ENCODE measurements at places on chromosomes 7 and 10.

GRCh38 chr7:129279757-129280156 lies 54.9 kb downstream of the AHCYL2 start:
- no peak for DNase-seq

DNA sequence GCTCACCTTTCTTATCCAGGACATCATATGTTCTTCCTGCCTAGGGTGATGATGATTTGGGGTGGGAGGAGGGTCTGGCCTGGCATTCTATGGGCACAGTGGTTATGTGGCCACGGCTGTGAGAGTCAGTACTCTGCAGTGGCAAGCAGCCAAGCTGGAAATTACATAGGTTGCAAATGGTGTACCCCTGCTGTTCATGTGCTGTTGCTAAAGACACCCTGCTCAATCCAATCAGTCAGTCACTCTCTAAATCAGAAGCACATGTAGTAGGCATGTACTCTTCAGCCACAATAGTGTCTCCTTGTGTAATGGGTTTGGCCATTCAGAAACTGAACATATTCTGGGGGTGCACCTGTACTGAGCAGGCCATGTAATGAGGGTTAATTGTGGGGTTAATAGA lies 449.1 kb upstream of the ANKRD30A start:
- no peak for DNase-seq

GRCh38 chr7:91941450-91941849 lies 788 bp downstream of the AKAP9 start:
- DNase-seq, result peak; percentile 10

DNA sequence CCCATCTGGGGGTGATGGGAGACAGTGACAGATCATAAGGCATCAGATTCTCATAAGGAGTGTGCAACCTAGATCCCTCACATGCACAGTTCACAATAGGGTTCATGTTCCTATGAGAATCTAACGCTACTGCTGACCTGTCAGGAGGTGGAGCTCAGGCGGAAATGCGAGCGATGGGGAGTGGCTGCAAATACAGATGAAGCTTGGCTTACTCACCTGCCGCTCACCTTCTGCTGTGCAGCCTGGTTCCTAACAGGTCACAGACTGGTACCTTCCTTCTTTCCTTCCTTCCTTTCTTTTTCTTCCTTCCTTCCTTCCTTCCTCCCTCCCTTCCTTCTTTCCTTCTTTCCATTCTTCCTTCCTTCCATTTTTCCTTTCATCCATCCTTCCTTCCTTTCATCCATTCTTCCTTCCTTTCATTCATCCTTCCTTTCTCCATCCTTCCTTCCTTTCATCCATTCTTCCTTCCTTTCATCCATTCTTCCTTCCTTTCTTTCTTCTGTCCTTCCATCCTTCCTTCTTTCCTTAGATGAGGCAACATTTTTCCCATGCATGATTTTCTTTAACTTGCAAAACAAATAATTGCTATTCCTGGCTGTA lies 370.0 kb upstream of the AUTS2 start:
- DNase-seq, result no peak

DNA sequence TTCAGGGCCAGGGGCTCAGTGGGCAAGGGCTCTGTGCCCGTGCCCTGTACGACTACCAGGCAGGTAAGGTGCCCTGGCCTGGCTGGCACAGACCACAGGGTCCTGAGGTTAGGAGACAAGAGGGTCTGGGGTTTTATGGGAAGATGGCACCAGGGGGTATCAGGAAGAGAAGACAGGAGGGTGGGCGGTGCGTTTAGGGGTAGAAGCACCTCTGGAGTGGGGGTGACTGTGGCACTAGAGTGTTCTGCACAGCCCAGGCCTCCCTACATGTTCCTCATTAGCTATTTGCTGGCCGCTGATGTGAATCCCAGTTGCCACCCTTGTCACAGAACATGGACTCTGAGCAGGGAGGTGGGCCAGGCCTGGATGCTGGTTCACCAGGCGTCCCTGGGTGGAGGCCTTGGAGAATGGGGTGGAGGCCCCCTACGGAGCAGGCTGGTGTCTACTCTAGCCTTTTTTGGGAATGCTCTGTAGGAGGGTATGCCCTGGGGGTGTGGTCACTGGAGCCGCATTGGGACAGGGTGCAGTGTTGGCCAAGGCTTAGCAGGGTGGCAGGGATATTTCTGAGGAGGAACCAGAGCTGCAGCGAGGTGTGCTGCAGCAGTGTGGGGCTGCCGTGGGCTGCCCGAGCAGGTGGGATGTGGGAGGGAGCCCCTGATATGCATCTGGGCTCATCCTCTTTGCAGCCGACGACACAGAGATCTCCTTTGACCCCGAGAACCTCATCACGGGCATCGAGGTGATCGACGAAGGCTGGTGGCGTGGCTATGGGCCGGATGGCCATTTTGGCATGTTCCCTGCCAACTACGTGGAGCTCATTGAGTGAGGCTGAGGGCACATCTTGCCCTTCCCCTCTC lies 5.0 kb downstream of the PGAM2 start:
- no peak for DNase-seq

DNA sequence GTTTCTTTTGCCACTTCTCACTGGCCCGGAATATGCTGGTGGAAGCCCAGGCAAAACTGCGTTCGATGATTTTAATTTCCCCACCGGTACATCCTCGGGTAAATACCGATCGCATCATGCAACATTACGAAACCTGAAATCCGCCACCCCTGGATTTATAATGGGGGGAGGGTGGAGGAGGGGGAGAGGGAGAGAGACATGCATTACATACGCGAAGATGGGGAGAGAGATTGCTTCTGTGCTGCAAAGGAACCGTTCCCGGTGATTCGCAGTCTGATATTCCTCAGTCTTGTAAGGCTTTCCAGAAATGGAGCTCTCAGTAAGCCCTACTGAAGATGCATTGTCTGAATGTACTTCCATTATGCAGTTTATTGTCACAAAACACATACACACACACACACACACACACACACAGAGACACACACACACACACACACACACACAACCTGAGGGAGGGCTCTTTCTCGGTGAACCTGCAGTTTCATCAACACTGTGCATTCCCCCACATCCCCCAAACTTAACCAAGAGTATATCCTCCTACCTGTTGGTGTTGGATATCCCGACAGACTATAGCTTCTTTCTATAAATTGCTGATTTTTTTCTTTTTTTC lies 741 bp downstream of the GPR85 start:
- no peak for DNase-seq

DNA sequence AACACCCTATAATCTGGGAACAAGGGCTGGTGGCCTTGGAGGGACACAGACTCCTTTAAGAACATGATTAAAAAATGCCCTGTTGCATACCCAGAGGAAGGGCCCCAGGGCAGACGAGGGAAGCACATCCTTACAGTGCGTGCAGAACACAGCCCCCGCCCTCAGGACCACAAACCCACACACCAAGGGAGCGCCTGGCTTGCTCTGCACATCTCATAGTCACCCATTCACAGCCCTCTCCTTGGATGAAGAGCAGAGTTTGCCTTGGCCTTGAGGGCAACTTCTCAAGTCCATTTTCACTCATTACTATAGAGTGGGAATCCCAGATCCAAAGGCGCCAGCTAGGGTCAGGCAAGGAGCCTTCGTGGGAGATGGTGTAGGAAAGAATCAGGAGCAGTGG lies 6.3 kb upstream of the VSIR start:
- DNase-seq, result no peak

GRCh38 chr10:1774796-1775195 lies 37.5 kb upstream of the ADARB2 start:
- DNase-seq, result no peak

DNA sequence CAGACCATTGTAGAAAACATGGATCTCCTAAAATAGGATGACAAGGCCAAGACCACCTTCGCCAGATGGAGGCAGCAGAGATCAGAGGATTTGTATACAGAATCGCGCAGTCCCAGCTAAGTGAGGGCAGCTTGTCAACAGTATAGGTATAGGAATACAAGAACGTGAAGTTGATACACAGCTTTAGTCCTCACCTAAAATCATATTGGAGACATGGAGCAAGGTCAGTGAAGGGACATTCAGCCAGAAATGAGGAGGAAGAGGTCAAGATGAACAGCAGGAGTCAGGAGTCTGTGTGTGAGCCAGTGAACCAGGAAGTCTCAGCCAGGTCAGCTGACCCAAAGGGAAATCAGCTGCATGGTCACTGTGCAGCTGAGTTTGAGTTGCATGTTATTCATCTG lies 263.4 kb upstream of the PRKCQ start:
- no peak for DNase-seq

DNA sequence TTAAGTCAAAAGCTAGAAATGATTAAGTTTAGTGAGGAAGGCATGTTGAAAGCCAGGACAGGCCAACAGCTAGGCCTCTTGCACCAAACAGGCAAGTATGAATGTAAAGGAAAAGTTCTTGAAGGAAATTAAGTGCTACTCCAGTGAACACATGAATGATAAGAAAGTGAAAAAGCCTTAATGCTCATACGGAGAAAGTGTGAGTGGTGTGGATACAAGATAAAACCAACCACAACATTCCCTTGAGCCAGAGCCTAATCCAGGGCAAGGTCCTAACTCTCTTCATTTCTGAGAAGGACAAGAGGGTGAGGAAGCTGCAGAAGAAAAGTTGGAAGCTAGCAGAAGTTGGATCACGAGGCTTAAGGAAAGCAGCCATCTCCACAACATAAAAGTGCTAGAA lies 53.0 kb downstream of the DNAJC1 start:
- no peak for DNase-seq

DNA sequence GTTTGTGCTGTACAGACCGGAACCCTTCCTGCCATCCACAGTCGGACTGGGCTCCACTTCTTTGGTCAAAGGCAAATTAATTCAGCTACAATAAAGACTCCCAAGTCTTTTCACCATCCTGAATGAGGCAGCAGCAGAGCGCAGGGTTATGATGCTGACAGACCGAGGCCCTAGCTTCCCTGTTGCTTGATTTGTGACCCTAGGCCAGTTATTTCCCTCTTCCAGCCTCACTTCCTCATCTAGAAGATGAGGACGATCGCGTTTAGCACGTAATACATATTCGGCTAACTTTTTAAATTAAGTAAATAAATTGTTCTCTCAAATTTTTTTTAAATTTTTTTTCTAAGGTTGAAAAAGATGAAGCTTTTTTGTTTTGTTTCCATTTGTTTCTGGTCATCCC lies 18.1 kb downstream of the ADRB1 start:
- no peak for DNase-seq

DNA sequence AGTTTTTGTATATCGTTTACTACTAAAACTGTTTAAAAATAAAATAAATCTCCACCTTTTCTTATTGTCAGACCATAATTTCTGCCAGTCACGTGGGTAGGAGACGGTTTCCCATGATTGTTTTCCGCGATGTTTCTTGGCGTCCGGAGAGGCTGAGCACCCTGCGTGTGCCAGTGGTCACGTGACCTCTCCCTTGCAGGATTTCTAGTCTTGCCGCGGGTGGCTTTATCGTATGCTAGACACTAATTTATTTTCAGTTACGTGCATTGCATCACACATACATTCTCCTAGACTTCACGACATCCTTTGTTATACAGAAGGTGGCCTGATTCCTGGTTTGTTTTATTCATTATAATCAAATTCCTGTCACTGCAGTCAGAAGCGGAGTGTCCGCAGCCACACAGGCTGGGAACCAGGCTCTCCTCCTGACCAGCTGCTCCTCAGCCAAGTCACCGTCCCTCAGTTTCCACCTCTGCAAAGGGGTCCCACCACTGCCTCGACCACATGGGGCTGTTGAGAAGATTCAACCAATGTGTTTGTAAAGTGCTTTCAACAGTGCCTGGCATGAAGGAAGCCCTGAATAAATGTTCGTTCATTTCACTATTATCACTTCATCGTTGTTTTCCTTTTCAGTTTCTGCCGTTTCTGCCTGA lies 203.2 kb upstream of the PPP2R2D start:
- DNase-seq, result no peak

- DNase-seq, result no peak
Measured at GRCh38 chr7:129831424-129832058, 121.2 kb downstream of the UBE2H start.

- no peak for DNase-seq
Measured at GRCh38 chr10:110773693-110774068, 98.0 kb upstream of the PDCD4 start.

DNA sequence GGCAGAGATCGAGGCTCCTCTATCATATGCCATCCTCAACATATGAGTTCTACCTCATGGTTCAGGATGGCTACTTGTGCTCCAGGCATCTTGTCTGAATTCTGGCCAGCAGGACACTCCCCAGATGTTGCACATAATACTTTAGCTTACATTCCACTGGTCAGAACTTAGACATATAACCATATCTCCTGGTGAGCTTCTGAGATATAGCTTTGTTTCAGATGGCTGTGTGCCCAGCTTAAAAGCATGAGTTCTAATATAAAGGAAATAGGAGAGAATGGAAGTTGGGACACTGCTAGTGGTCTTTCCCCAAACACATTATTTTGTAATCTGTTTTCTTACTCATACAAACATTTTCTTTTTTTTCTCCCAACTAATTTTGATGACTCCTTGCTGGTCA lies 50.8 kb upstream of the IFRD1 start:
- DNase-seq, result no peak

- DNase-seq, result no peak
Measured at GRCh38 chr10:63094405-63094804, 38.7 kb upstream of the NRBF2 start.

DNA sequence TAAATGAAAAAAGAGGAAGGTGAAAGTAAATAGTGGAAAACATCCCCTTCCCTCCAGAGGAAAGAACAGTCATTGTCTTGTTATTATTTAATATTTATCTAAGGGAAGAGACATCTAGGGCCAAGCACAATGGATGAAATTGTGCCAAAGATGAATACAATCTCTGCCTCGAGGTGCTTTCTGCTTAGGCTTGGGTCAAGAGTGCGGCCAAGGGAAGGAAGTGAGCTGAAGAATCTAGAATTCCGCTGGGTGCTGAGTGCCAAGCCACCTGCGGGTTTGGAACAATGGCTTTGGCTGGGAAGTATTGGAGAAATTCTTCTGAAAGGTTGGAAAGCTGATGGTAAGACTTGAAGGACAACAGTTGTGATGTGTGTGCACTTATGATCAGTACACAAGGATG lies 531.3 kb upstream of the FZD8 start:
- DNase-seq, result no peak

GRCh38 chr10:131819241-131820072 lies 81.4 kb upstream of the PPP2R2D start:
- no peak for DNase-seq

- no peak for DNase-seq
Measured at GRCh38 chr7:126411821-126412383, 840.8 kb downstream of the GRM8 start.

GRCh38 chr7:79301419-79301818 lies 152.0 kb downstream of the MAGI2 start:
- DNase-seq, result no peak

GRCh38 chr10:78532480-78533042 lies 498.9 kb downstream of the RPS24 start:
- no peak for DNase-seq

DNA sequence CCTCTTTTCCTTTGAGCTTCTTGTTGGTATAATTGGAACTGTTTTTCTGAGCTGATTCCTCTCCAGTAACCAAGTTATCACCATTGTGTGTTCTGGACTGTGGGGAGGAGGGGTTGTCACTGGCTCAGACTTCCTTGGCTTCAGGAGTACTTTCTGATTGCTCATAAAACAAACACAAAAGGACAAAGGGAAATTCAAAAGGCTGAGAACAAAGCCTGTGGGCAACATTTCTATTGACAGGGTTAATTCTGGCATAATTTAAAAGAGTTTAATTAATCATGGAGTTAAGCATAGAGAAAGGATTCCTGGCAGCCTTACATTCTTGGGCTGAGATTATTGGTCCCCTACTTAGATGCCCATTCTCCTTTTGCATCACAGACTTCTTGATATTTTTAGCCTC lies 222.9 kb upstream of the KMT2E start:
- no peak for DNase-seq

GRCh38 chr10:3071405-3072198 lies 4.3 kb downstream of the PFKP start:
- peak; percentile 41 for DNase-seq

GRCh38 chr10:22263106-22263505 lies 45.3 kb upstream of the EBLN1 start:
- no peak for DNase-seq

- no peak for DNase-seq
Measured at GRCh38 chr10:79560160-79560709, at the start of gene SFTPA2. TSS of gene SFTPA2 (minus strand) at chr10:79560407. CDS start at chr10:79559483, 924 bp downstream.
